ENCODE measurements at places on chromosomes 1 and 21. TPM values are rescaled to one million over a fixed set of nuclear protein-coding genes. Genes with fewer than 3 reads are reported as not detected.
A peak's percentile ranks its signal among the peaks of the same experiment; 100 is the strongest.

PHF13 gene
- total RNA-seq, result 6.8 TPM

CHRM3 gene
- total RNA-seq, result 0.36 TPM

IL19 gene
- not detected for total RNA-seq

MAP3K21 gene
- total RNA-seq, result 0.41 TPM

NID1 gene
- 40.4 TPM for total RNA-seq

CELA2A gene
- total RNA-seq, result not detected

CHIA gene
- not detected for total RNA-seq

- DNase-seq, result no peak
Measured at GRCh38 chr1:52633291-52633754, 355 bp downstream of the SHISAL2A start.

- DNase-seq, result peak; percentile 72
Measured at GRCh38 chr1:33161061-33161681, 20.7 kb downstream of the TRIM62 start.

DNA sequence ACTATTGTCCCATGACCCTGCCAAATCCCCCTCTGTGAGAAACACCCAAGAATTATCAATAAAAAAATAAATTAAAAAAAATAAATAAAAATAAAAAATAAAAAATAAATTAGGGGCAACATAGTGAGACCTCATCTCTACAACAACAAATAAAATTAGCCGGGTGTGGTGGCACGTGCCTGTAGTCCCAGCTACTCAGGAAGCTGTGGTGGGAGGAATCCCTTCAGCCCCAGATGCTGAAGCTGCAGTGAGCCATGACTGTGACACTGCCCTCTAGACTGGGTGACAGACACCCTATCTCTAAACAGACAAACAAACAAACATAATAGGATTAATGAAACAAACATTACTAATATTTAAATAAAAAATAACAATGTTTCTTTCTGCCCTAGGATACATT, 34.3 kb downstream of the MRPL37 start:
- DNase-seq, result no peak

DNA sequence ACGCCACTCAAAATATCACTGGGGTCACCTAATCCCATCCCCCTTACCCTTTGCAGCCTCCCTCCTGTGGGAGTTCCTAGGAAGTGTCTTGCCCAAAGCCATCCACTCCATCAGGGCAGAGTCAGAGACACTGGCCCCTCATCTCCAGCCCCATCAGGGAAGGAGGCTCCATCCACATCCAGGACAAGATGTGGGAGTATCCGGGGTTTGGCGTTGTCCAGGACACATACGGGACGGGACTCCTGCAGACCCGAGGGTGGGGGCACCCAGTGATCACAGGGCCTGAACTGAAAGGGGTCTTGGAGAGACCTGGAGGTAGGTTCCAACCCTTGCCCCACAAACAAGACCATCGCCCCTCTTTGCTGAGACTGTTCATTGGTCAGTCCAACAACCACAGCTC, 348.2 kb downstream of the MATN1 start:
- DNase-seq, result no peak

- DNase-seq, result peak; percentile 76
Measured at GRCh38 chr1:183804916-183805841, at the start of gene RGL1. Gene RGL1 (plus strand): TSS chr1:183805120. CDS start chr1:183805298, 178 bp downstream.

DNA sequence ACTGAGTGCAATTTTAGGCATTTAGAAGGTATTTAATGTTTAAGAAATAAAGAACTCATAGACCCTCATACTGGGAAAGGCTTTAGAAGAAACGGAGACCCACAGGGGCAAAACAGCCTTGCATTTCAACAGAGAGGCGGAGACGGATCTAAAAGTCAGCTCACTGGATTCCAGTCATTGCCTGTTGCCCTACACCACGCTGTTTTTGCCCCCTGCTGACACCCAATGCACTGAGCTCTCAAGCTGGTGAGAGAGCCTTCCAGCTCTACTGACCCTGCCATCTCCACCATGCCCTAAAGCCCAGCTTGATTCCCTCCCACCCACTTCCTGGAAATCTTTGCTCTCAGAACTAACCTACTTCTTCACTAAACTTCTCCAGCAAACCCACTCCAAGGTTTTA, 7.2 kb upstream of the TRAF3IP3 start:
- no peak for DNase-seq

GRCh38 chr1:184366997-184367396, 19.8 kb upstream of the C1orf21 start:
- DNase-seq, result no peak

- DNase-seq, result no peak
Measured at GRCh38 chr1:219140303-219140877, 33.3 kb upstream of the LYPLAL1 start.

DNA sequence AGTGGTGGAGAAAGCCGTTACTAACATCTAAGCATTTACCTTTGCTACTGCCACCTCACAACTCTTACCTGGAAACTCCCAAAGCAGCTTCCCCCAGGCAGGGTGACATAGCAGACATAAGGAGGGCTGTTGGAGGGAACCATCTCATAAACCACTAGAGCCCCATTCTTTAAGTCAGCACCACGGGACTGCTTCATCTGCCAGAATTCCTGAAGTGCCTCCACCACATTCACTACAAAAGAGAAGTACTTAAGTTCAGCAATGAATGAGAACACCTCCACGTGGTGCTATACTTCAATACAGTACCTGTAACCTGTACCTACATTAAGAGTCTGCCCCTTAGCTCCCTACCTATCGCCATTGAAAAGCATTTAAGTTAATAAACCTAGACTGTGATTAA, 10.3 kb downstream of the LIX1L start:
- no peak for DNase-seq

- no peak for DNase-seq
Measured at GRCh38 chr1:22712502-22713271, 2.0 kb downstream of the EPHB2 start.

DNA sequence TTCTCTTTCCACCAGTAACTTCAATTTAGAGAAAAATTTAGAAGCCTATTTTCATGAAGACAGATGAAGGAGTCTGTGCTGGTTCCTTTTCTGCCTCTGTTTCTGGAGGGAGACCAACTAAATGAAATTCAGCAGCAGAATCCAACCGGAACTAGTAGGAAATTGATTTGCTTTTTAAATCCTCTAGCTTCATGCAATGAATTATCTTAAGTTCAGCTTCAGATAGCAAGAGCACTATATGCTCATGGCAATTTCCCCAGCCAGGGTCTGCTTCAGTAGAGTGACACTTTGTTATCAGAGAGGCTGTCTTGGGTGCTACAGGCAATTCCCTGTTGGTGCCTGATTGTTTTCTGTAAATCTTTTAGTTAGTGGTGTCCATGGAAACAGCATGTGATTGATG, 189.7 kb downstream of the SLC35F3 start:
- DNase-seq, result no peak

DNA sequence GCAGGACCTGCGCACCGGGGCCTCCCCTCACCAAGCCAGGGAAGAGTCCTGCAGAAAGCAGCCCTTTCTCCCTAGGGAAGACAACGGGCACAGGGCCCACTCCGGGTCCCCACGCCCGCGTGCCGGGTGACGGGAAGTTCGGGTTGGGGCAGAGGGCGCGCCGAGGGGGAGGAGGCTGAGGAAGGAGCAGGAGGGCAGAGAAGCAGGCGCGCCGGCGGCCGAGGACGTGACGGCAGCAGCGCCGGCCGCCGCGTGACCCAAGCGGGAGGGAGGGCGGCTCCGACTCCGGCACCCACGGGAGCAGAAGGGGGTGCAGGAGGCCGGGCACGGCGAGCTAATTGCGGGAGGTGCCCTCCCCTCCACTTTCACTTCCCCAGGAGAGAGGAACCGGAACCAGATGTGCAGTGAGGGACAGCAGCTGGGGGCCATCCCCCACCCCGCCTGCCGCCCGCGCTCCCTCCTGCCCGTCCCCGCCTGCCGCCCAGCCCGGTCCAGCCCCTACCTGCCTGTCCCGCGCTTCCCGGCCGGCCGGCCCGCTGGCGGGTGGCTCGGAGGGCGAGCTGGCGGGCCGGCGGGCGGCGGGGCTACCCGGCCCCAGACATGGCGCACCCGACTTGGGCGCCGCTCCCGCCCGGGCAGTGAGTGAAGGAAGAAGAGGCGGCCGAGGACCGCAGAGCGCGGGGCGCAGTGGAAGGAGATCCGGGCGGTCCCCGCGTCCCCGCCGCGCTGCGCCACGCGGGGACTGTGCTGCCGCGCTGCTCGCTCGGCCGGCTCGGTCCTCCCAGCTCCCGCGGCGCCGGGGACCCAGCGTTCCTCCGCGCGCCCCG, 510 bp downstream of the DENND4B start:
- peak; percentile 91 for DNase-seq

DNA sequence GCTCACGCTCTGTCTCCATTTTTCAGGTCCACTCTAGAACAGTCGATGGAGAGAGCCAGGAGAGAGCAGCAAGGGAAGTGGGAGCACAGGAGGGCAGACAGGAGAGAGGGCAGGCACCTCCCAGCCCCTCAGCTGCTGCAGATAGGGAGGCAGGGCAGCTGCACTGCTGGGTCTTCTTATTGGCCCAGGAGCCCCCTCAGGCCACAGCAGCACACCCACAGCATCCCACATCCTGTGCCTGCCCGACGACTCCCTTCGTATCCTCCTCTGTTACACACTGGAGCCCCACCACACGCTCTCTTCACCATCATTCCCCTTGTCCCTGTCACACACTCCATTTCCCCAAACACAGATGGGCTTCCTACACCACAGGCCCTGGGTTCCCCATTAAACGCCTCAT, 13.7 kb upstream of the ARTN start:
- no peak for DNase-seq

GRCh38 chr1:7421471-7422075, 349.5 kb upstream of the VAMP3 start:
- DNase-seq, result no peak

DNA sequence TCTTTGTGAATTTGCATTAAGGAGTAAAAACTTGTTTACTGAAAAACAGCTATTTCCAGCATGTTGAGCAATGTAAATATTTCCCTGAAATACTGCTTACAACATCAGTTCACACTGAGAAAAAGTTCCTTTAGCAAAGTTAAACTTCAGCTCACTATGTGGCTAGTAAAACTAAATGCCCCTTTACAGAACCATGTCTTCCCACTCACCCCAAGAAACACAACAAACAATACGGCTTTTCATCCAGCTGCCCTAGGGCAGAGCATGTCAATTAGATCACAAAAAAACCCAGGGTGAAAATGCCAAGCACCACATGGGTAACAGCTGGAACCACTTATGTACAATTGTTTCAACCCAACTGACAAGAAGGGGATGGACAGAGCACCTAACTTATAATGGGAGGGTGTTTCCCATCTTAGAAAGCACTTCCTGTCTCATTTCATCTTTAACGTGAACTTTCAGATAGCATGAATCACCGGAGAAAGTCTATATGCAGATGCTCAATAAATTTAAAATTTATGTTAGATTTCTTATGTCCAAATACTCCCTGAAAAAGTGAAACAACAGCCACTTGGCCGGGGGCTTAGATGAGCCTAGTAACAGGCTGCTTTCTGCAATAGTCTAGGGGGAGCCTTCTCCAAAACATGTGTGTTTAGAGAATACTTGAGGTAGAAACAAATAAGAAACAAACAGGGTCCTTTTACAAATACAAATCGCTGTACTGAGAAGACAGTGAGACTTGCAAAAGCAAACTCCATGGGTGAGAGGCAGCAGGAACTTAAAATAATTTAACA, 6.6 kb downstream of the NID1 start:
- no peak for DNase-seq

GRCh38 chr1:224751624-224752311, 135.7 kb downstream of the CNIH3 start:
- no peak for DNase-seq

- no peak for DNase-seq
Measured at GRCh38 chr21:37032877-37033471, 26.5 kb downstream of the RIPPLY3 start.

DNA sequence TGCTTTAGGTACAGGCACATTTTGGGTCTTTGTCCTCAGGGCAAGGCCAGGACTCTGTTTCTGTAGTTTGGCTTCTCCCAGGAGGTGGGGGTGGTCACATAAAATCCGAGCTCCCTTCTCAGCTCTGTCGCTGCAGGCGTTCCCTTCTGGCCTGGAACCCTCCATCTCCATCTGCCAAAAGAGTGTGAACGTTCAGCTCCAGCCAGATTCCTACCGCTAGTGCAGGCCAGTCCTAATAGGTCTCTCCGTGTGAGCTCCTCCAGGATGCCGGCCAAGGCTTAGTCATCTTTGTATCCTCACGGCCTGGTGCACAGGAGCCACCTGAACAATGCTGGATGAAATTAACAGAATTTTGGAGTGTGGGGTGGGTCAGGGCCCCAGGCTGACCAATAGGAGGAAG, 19.9 kb upstream of the KCNA10 start:
- no peak for DNase-seq

- DNase-seq, result no peak
Measured at GRCh38 chr1:996851-997712, 2.8 kb downstream of the HES4 start.

DNA sequence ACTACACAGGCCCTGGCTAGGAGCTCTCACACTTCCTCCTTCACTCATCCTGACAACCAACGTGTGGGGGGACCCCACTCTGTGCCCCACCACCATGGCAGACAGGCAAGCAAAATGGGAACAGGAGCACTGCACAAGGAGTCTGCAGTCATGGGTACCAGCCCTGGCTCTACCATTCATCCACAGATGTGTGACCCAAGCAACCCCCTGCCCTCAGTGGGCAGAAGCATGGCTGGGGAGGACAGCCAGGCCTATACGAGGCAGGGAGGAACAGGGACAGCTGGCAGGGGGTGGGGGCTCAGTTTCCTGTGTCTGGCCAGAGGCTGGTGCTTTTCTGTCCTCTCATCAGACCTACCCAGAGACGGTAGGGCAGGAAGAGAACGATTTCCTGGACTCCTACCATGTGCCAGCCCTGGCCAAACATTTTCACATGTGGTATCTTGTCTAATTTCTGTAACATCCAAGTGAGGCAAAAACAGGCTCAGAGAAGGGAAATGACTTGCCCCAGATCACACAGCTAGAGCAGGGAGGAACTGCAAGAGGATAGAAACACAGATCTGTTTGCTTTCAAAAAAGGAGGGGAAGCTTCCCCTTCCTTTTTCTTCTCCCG, 178.0 kb downstream of the HIVEP3 start:
- DNase-seq, result no peak

Data from left ventricle myocardium inferior (tissue), 1 donor.